ENCODE measurements at places on chromosomes 6 and 20. TPM values are rescaled to one million over a fixed set of nuclear protein-coding genes. Genes with fewer than 3 reads are reported as not detected.

Gene RIMS1
- 1.6 TPM for total RNA-seq

DNA sequence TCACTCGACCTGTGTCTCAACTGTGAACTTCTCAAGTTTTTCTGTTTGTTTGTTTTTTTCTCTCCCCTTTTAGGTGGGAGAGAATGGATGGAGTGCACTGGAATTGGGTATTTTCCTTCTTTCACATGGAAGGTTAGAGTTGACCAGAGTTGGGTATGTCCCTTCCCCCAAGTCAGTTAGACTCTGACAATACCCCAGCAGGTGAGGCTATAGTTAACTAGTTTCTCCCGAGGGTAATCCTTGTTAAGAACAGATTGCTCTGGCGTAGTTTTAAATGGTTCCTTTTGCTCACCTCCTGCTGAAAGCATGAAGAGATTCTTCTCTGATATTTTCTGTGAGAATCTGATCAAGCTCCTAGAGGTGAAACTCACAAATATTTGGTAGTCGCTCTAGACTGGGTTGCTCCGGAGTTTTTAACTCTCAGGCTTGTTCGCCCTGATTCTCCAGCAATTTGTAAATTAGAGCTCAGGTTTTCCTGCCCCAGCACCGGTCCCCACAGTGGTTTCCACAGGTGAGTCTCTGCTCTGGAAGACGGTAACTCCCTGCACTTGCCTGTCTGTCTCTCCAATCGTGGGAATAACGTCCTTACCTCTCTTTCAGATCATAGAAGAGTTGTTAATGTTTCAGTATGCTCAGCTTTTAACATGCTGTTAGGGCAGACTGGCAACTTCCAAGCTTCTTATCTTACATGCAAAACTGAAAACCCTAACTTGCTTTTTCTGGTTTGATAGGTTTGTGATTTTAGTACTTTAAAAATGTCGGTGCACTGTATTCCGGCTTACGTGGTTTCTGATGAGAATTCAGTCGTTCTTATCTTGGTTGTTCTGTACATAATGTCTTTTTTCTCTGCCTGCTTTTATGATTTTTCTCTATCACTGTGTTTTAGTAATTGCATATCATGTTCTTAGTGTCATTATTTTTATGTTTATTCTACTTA is 111.2 kb upstream of the HIVEP1 start:
- H3K27ac ChIP-seq: no peak overlapping the region
- no peaks in the 10 kb centered on the region for H3K4me1 ChIP-seq
- H3K27me3 ChIP-seq: no peaks in the 10 kb centered on the region
- no peaks in the 10 kb centered on the region for H3K36me3 ChIP-seq

DNA sequence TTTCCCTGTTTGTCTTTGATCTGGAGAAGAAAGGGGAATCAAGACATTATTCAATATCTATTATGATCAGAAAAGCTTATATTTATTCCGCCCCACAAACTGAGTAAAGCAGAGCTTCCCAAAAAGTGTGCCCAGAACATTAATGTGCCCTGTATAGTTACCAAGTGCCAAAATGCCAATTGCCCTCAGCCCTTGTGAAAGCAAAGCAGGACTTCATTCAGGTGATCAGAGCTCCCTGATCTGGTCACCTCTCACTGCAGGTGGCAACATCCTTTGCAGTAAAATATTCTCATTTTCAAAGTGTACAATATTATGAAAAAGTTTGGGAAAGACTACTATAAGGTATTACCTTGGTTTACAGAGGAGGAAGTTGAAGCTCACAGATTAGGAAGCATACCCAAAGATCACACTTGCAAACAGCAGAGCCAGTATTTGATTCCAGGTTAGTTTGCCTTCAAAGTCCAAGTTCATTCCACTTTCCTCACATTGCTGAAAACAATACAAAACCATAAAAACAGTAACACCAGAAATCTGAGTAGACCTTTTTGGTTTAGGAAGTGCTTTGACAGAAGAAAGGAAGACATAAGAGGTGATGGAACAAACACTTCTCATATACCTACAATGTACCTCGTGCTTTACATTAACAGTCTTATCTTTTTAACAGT is 19.6 kb upstream of the GCLC start:
- H3K27me3 ChIP-seq: peaks cover 7% of the 10 kb centered on the region
- no peak for DNase-seq
- no peak overlapping the region for H3K27ac ChIP-seq
- peaks cover 12% of the 10 kb centered on the region for H3K4me1 ChIP-seq
- H3K4me3 ChIP-seq: no peak overlapping the region
- H3K36me3 ChIP-seq: peaks cover 5% of the 10 kb centered on the region

- H3K27me3 ChIP-seq: peaks cover 2% of the 10 kb centered on the region
- peaks cover 7% of the 10 kb centered on the region for H3K36me3 ChIP-seq
- no peak overlapping the region for H3K27ac ChIP-seq
Observed at GRCh38 chr6:169638388-169638787, 63.4 kb downstream of the WDR27 start.

GRCh38 chr6:127022302-127022701 is 96.2 kb upstream of the RSPO3 start:
- DNase-seq: no peak
- no peaks in the 10 kb centered on the region for H3K4me1 ChIP-seq
- no peaks in the 10 kb centered on the region for H3K27me3 ChIP-seq
- no peak overlapping the region for H3K27ac ChIP-seq

DNA sequence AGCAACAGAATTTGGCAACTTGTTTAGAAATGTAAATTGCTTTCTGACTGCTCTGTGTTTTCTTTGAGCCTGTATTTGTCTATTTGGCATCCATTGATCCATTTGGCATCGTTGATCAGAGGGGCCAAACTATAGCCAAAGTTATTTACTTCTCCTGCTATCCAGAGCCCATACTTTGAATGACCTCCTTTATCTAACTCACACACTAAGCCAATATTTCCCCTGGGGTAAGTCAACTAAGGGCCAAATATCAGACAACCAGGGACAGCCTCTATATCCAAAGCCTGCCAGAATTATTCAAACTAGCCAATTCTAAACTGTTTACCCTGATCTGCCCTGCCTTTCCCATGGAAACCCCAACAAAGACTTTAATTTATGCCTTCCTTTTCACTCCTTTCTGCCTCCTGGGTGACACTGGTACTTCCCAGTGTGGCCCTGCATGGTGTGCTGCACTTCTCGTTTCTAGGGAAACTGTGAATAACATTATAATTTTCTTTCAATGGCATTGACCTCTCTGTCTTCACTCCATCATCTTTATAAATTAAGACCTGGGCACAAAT is 19.8 kb upstream of the ZNF184 start:
- peaks cover 19% of the 10 kb centered on the region for H3K4me1 ChIP-seq
- no peak for DNase-seq
- no peak overlapping the region for H3K27ac ChIP-seq
- H3K27me3 ChIP-seq: peaks cover 3% of the 10 kb centered on the region

DNA sequence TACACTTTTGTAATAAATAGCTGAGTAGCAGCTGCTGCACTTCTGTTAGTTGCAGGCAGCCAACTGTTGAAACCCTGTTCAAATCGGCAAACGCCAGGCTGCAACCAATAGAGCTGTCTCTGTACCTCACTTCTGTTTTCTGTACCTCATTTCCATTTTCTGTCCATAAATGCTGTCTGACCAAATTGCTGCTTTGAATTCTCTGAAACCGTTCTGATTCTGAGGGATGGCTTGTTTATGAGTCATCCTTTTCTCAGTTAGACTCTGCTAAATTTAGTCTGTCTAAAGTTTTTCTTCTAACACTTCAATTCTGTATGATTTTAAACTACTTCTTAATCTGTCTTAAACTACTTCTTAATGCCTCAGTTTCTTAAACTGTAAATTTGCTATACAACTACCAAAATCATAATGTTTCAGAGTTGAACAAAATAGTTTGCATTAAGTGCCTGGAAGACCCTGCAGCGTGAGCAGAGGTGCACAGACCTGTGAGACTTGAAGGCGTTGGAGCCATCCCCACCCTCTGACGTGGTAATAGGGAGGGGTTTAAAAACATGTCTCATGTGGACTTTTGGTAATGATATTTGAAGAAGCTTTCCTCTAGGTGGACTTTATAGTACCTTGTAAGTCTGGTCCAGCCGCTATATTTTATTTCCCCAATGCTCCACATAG is 9.6 kb downstream of the BTNL2 start:
- no peaks in the 10 kb centered on the region for H3K36me3 ChIP-seq
- peaks cover 6% of the 10 kb centered on the region for H3K4me1 ChIP-seq
- H3K27me3 ChIP-seq: peaks cover 19% of the 10 kb centered on the region
- no peak overlapping the region for H3K4me3 ChIP-seq
- H3K27ac ChIP-seq: no peak overlapping the region

Data from HFFc6 (cell line).